ENCODE measurements at places on chromosomes 1 and 21. TPM values are rescaled to one million over a fixed set of nuclear protein-coding genes. Genes with fewer than 3 reads are reported as not detected.

GRCh38 chr1:173275496-173275895 lies 68.4 kb upstream of the TNFSF4 start:
- H3K4me3 ChIP-seq, result no peak overlapping the region
- no peak for DNase-seq
- H3K36me3 ChIP-seq, result no peaks in the 10 kb centered on the region
- no peaks in the 10 kb centered on the region for H3K4me1 ChIP-seq
- no peak overlapping the region for H3K27ac ChIP-seq

GRCh38 chr21:33645730-33646129 lies 3.4 kb downstream of the ITSN1 start:
- H3K27ac ChIP-seq, result no peak overlapping the region
- H3K4me1 ChIP-seq, result peaks cover 6% of the 10 kb centered on the region
- H3K36me3 ChIP-seq, result no peaks in the 10 kb centered on the region
- DNase-seq, result no peak

- DNase-seq, result no peak
- H3K36me3 ChIP-seq, result no peaks in the 10 kb centered on the region
- no peak overlapping the region for H3K4me3 ChIP-seq
- no peaks in the 10 kb centered on the region for H3K27me3 ChIP-seq
- H3K4me1 ChIP-seq, result no peaks in the 10 kb centered on the region
- no peak overlapping the region for H3K27ac ChIP-seq
Observed at GRCh38 chr21:35603494-35603893, 456.8 kb downstream of the SETD4 start.

- H3K4me3 ChIP-seq, result no peak overlapping the region
- DNase-seq, result no peak
- peaks cover 5% of the 10 kb centered on the region for H3K4me1 ChIP-seq
- no peak overlapping the region for H3K27ac ChIP-seq
Observed at GRCh38 chr1:8031176-8031785, 5.2 kb upstream of the ERRFI1 start.

GRCh38 chr1:87511449-87511848 lies 182.8 kb downstream of the LMO4 start:
- no peak for DNase-seq
- no peaks in the 10 kb centered on the region for H3K27me3 ChIP-seq
- no peaks in the 10 kb centered on the region for H3K4me1 ChIP-seq
- no peak overlapping the region for H3K4me3 ChIP-seq

GRCh38 chr1:175376194-175376593 lies 183.6 kb upstream of the KIAA0040 start:
- no peak overlapping the region for H3K4me3 ChIP-seq
- no peaks in the 10 kb centered on the region for H3K27me3 ChIP-seq
- no peaks in the 10 kb centered on the region for H3K36me3 ChIP-seq
- no peak for DNase-seq
- no peaks in the 10 kb centered on the region for H3K4me1 ChIP-seq
- H3K27ac ChIP-seq, result no peak overlapping the region

GRCh38 chr1:109621379-109622136 lies 1.9 kb downstream of the AMPD2 start:
- peaks cover 58% of the 10 kb centered on the region for H3K4me1 ChIP-seq
- peak overlapping the region; percentile 68 for H3K4me3 ChIP-seq
- no peak for DNase-seq
- H3K27me3 ChIP-seq, result no peaks in the 10 kb centered on the region
- H3K36me3 ChIP-seq, result peaks cover 9% of the 10 kb centered on the region

DNA sequence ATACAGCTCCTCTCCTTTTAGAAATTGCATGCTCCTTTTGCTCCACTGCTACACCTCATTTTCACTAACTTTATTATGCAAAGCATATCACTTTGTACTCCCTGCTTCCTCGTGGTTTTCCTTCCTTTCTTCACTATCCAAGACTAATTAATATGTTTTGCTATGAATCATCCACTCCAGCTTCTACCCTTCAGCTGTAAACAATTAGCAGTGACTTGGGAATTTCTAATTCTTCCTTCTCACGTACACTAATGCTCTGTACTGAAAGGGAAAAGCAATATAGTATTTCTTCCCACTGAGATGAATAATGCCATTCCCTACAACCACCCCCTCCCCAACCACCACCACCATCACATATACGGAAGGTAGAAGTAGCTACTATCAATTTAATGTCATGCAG lies 1917.0 kb downstream of the MRPL39 start:
- H3K27ac ChIP-seq, result no peak overlapping the region
- no peak for DNase-seq
- H3K27me3 ChIP-seq, result no peaks in the 10 kb centered on the region

DNA sequence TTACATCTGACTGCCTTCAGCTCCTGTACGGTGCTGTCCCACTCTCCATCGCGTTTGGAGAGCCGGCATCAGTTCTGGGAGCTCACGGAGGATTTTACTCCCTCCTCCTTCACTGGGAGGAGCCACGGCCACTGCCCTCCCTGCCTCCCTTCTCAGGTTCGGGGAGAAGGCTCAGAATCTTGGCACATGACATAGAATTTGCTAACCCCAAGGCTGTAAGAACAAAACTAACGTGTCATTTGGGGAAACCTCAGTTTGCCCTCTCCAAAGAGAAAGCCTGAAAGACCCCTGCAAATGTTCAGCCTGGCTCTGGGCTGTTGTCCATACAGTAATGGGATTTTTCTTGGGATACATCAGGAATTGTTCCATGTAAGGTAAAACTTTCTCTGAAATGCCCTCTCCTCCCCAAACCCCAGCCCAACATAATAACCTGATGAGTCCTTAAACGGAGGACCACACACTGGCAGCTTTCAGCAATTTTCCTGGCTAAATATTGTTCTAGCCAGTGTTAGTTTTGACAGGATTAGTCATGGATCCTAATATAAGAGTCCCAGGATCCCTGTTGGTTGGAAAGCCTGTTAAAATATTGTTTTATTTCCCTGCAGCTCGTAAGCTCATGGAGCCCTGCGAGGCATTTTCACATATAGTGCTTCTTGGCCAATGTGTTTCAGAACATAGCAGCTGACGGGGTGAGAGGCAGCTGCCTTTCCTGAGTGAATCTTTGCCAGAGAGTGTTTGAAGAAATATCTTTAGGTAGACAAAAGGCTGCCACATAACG lies 98.8 kb downstream of the RHOU start:
- no peaks in the 10 kb centered on the region for H3K36me3 ChIP-seq
- H3K27me3 ChIP-seq, result no peaks in the 10 kb centered on the region
- DNase-seq, result no peak

GRCh38 chr1:50651476-50652263 lies 228.4 kb upstream of the DMRTA2 start:
- H3K27me3 ChIP-seq, result no peaks in the 10 kb centered on the region
- no peaks in the 10 kb centered on the region for H3K36me3 ChIP-seq
- no peak for DNase-seq
- no peaks in the 10 kb centered on the region for H3K4me1 ChIP-seq
- no peak overlapping the region for H3K4me3 ChIP-seq

GRCh38 chr1:172720339-172720738 lies 61.4 kb downstream of the FASLG start:
- no peak overlapping the region for H3K4me3 ChIP-seq
- no peaks in the 10 kb centered on the region for H3K27me3 ChIP-seq
- DNase-seq, result no peak
- H3K36me3 ChIP-seq, result no peaks in the 10 kb centered on the region
- no peak overlapping the region for H3K27ac ChIP-seq

DNA sequence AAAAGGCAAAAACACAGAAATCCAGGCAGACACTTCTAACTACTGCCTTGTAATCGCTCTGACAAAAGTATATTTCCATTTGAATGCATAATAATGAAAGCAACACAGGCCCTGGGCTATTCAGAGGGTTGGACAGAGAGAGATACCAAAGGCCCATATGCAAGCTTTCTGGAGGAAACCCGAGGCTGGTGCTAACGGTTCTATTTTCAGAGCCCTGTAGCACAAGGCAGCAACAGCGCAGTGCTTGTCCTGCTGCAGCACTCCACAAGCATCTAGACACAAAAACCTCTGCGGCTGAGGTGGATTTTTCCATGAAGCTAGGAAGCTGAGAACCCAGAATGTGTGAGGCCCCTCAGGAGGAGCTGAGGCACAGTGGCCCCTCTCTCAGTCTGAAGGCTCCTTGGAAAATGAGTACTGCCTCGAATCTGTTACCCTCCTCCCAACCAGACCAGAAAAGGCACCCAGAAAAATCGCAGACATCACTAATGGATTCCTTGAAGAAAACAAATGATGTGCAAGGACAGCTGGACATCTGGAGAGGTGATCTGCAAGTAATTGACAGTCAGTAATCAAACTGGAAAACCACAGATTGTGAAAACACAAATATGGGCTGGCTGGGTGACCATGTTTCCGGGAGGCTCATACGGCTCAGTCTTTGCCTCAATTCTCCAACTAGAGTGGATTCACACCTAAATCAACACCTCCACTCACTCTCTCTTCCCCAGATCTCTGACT lies 54.0 kb downstream of the COLGALT2 start:
- DNase-seq, result no peak
- no peaks in the 10 kb centered on the region for H3K4me1 ChIP-seq

DNA sequence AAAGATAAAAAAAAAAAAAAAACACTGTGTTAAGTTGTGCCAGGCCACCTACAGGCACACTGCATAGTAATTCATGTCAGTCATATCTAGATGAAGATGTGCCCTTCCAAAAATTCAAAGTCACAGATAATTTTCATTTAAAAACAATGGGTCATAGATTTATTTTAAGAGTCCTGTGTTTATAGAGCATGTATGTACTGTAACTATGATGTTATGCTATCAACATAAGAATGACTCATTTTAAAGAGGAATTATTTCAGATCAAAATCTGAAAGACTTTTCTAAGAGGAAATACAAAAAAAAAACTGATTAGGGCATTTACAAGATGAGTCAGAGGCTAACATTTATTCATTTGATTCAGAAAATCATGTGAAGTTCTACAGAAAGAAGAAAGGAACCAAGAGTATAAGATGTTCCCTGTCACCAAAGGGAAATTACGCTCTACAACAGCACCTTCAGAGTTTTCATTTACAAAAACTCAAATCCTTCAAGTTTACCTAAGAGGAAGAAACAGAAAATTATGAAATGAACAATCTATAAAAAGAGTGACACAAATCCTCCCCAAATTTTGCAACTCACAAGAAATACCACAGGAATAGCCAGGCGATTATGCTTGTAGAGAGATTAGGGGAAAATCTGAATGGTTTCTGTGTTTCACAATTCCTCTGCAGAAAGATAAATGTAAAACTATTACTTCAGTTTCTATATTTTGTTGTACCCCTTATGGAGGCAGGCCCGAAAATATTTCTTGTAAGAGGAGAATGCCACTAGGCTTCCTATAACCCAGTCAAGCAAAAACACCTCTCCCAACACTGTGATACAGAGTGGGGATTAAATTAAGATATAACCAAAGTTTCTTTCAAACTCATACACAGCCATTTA lies 13.8 kb downstream of the TP53BP2 start:
- H3K4me3 ChIP-seq, result no peak overlapping the region
- no peaks in the 10 kb centered on the region for H3K27me3 ChIP-seq
- no peak for DNase-seq
- H3K36me3 ChIP-seq, result peaks cover 3% of the 10 kb centered on the region

- no peak overlapping the region for H3K4me3 ChIP-seq
- H3K36me3 ChIP-seq, result no peaks in the 10 kb centered on the region
- no peak for DNase-seq
- no peaks in the 10 kb centered on the region for H3K27me3 ChIP-seq
Observed at GRCh38 chr21:32907521-32907920, 118.2 kb upstream of the OLIG2 start.

- no peaks in the 10 kb centered on the region for H3K4me1 ChIP-seq
- H3K27ac ChIP-seq, result no peak overlapping the region
- no peaks in the 10 kb centered on the region for H3K36me3 ChIP-seq
- peak overlapping the region; percentile 79 for H3K4me3 ChIP-seq
Observed at GRCh38 chr1:205813755-205814058, 709 bp upstream of the SLC41A1 start.

GRCh38 chr21:33587792-33588484 lies 546 bp downstream of the DONSON start:
- H3K36me3 ChIP-seq, result peaks cover 4% of the 10 kb centered on the region
- H3K27ac ChIP-seq, result peak overlapping the region; percentile 61
- no peaks in the 10 kb centered on the region for H3K27me3 ChIP-seq
- no peak for DNase-seq
- H3K4me1 ChIP-seq, result peaks cover 7% of the 10 kb centered on the region

DNA sequence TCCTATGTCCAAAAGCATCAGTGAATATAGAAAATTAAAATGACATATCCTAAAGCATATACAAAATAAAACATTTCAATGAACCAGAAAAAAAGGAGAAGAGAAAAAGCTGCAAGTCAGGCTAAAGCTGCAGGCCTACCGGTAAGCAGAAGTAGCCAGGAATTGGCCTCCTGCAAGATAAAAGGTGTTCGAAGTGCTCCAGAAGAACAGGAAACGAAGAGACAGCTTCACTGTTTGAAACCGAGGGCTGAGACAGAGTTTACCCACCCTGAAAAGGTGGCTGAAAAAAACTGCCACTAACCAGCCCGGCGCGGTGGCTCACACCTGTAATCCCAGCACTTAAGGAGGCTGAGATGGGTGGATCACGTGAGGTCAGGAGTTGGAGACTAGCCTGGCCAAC lies 37.4 kb downstream of the NSL1 start:
- peaks cover 6% of the 10 kb centered on the region for H3K4me1 ChIP-seq
- no peak for DNase-seq
- H3K4me3 ChIP-seq, result no peak overlapping the region
- H3K27me3 ChIP-seq, result no peaks in the 10 kb centered on the region

DNA sequence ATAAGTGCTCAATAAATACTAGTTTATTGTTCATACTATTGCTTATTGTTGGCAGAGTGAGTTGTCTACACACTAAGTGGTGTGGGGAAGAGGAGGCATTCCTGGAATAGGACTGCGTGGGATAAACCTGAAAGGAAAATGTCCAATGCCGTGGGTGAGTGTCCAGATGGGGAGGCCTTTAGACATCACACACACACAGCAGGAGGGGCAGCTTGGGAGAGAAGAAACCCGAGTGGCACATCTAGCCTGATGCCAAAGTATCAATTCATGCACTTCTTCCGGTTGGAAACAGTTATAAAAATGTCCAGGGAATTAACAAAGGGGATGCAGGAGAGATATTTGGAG lies 27.3 kb downstream of the CCN1 start:
- H3K36me3 ChIP-seq, result no peaks in the 10 kb centered on the region
- H3K4me1 ChIP-seq, result peaks cover 5% of the 10 kb centered on the region
- H3K27ac ChIP-seq, result no peak overlapping the region
- no peaks in the 10 kb centered on the region for H3K27me3 ChIP-seq
- no peak overlapping the region for H3K4me3 ChIP-seq

DNA sequence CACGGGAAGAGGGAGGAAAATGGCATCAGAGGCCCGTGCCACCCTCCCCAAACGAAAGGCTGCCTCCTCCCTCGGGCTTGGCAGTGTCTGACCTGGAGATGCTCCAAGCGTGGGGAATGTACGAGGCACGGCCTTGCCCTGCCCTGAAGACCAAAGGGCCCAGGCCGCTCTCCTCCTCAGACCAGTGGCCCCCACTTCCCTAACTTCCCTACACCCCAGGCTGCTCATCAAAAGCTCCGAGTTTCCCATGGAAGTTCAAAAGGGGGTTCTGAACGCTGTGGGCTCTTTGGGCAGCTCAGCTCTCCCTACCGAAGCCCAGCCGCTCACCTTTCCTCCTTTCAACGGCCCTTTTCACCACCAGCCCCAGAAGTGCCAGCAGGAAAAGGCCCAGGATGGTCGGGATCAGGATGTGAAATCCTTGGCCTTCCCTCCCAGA lies 11.8 kb downstream of the FCMR start:
- no peak overlapping the region for H3K27ac ChIP-seq
- no peak for DNase-seq
- peak overlapping the region; percentile 50 for H3K4me3 ChIP-seq
- peaks cover 44% of the 10 kb centered on the region for H3K36me3 ChIP-seq
- H3K27me3 ChIP-seq, result peaks cover 2% of the 10 kb centered on the region
- H3K4me1 ChIP-seq, result peaks cover 39% of the 10 kb centered on the region

NCF2 gene
- 11.9 TPM for total RNA-seq

TLR5 gene
- 3.5 TPM for total RNA-seq

PCAT6 gene
- 0.19 TPM for total RNA-seq

SLAMF7 gene
- total RNA-seq, result 6.4 TPM

ZNF648 gene
- total RNA-seq, result under 0.01 TPM

TCP10L gene
- 1.0 TPM for total RNA-seq

DIPK1A gene
- 11.9 TPM for total RNA-seq

ADORA3 gene
- total RNA-seq, result 5.8 TPM

LGALS8 gene
- total RNA-seq, result 41.6 TPM

VPS13D gene
- 10.2 TPM for total RNA-seq
